ENCODE measurements at places on chromosomes 4 and X.
A peak's percentile ranks its signal among the peaks of the same experiment; 100 is the strongest.

DNA sequence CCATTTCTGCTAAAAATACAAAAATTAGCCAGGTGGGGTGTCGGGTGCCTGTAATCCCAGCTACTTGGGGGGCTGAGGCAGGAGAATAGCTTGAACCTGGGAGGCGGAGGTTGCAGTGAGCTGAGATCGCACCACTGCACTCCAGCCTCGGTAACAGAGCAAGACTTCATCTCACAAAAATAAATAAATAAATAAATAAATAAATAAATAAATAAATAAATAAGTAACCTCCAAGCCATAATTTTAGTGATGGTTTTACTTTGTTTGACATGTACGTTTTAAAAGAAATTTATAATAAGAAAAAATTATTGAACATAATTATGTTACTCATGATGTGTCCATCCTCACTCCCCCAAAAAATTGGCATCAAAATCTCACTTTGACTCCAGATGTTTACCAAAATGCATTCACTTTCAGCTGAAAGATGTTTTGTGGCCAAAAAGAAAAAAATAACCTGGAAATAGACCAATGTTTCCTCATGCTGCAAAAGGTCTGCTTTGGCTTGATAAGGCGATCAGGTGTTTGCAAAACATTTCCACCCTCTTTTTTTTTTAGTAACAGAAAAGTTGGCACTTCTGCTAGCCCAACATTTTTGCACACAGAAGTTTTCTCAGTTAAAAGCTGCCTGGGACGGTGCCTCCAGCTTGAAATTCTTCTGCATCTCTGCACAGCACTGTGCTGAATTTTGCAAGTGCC, 42.2 kb upstream of the DHRSX start:
- DNase-seq, result no peak

GRCh38 chr4:141643557-141643956, 7.2 kb downstream of the IL15 start:
- DNase-seq, result no peak

DNA sequence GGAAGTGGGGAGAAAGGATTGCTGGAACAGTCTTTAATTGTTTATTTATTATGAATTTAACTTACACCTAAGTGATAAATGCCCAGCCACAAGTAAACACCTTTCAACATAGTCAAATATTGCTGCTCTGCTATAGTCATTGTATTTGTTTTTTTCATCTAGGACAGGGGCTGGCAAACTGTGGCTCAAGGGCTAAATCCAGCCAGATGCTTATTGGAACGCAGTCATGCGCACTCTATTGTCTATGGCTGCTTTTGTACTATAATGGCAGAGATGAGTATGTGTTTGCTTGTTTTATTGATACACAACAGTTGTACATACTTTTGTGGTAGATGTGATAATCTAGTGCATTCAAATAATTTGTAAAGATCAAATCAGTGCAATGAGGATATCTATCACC, 95.3 kb downstream of the ZAR1 start:
- DNase-seq, result no peak

GRCh38 chr4:186032259-186032658, 36.7 kb upstream of the TLR3 start:
- no peak for DNase-seq

DNA sequence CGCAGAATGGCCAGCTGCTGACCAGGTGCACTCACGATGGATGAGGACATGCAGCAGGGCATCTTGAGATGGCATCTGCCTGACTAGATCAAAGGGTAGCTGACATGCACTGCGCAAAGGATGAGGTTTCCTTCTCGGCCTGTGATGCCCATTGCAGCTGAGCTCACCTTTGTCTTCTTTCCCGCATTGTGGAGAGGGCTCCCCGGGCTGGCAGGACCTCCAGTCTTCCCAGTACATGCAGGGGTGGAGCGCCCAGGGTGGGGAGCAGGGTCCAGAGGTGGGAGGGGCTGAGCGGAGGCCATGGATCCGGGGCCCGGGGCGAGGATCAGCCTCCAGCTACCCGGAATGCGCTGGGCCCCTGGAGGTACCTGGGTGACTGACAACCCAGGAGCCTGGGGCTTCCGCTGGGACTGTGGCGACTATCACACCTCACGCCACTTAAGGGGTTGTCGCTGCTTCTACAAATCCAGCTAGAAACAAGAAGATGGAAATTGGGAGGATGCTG, 12.0 kb downstream of the TREX2 start:
- DNase-seq, result no peak

DNA sequence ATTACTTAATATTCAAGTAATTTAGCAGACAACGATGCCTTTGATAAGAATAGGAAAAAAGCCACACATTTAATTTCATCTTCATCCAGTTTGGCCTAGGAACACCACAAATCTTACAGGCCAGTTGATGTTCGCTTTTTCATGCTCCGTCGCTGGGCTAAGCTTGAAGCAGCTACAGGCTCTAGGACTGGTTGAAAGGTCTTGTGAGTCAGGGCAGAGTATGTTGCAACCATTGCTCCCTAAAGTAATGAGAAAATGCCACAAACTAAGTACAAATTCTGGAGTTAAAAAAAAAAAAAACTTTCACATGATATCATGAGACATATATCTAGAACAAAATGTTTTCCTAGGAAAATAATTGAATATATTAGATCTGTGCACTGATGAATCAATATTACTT, 123.8 kb downstream of the RPS6KA6 start:
- no peak for DNase-seq

DNA sequence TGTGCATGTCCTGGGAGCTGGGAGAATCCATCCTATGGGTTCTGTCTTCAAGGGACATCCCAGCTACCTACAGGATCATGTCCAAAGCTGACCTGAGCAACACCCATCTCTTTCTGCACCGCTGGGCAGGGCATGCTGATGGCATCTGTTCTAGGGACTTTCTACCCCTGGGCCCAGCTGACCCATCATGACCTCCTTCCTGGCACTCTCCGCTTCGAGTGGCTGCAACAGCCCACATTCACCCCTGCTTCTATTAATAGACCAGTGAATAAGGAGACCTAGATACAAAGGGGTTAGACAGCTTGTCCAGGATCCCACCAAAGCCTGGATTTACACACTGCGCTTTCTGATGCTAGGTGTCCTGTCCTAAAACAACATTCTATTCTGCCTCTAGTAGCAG, 44.6 kb upstream of the GPR173 start:
- DNase-seq, result no peak

- DNase-seq, result peak; percentile 9
Measured at GRCh38 chr4:53490965-53491622, 100.2 kb downstream of the LNX1 start.

GRCh38 chr4:122705547-122706117, 26.9 kb upstream of the BBS12 start:
- no peak for DNase-seq

- no peak for DNase-seq
Measured at GRCh38 chrX:20038966-20039365, 48.1 kb upstream of the BCLAF3 start.

GRCh38 chrX:11540532-11541377, 125.0 kb downstream of the ARHGAP6 start:
- DNase-seq, result no peak

DNA sequence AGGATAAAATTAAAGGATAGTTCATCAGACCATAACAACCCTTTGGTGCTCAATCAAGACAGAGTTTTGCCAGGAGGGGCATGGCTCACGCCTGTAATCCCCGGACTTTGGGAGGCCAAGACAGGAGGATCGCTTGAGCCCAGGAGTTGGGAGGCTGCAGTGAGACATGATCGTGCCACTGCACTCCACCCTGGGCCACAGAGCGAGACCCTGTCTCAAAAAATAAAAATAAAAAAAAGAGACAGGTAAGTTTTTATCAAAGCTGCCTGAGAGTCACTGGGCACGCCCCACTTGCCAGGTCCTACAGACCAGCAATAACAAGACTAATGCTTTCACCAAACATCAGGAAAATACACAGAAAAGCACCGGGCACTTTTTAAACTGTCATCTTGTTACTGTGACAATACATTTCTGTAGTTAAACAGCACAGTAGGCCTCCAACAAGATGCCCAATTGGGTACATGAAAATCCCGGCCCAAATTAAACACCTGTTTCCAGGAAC, 765 bp downstream of the CFAP97 start:
- peak; percentile 11 for DNase-seq

Measured in SK-N-DZ (cell line).